Smooth muscle cell of trachea (primary cell): ENCODE measurements at places on chromosomes 1 and 21. TPM values are rescaled to one million over a fixed set of nuclear protein-coding genes. Genes with fewer than 3 reads are reported as not detected.

The CCT8 gene
- 193 and 266 TPM in 2 replicates for total RNA-seq

The VSIG8 gene
- 0.15 and 0.17 TPM in 2 replicates for total RNA-seq

The FHAD1 gene
- total RNA-seq = 0.33 and 0.44 TPM in 2 replicates

The LEFTY1 gene
- total RNA-seq = not detected in 2 replicates

The UBL4B gene
- under 0.01 TPM in 1 of 2 replicates, not detected in the other for total RNA-seq

The PODN gene
- total RNA-seq = 34.8 and 87.5 TPM in 2 replicates

The SAMSN1 gene
- 0.15 and 0.17 TPM in 2 replicates for total RNA-seq
